Neural crest cell (in vitro differentiated cells): ENCODE measurements at places on chromosomes 4 and X. TPM values are rescaled to one million over a fixed set of nuclear protein-coding genes. Genes with fewer than 3 reads are reported as not detected.

The PI4K2B gene
- total RNA-seq, result 10.7 and 11.6 TPM in 2 replicates

The EXOSC9 gene
- 58.8 and 64.4 TPM in 2 replicates for total RNA-seq

The NDST3 gene
- 5.7 and 5.9 TPM in 2 replicates for total RNA-seq

The FAM53A gene
- total RNA-seq, result 3.6 and 4.3 TPM in 2 replicates

The RRH gene
- 0.16 TPM in 1 of 2 replicates, not detected in the other for total RNA-seq

DNA sequence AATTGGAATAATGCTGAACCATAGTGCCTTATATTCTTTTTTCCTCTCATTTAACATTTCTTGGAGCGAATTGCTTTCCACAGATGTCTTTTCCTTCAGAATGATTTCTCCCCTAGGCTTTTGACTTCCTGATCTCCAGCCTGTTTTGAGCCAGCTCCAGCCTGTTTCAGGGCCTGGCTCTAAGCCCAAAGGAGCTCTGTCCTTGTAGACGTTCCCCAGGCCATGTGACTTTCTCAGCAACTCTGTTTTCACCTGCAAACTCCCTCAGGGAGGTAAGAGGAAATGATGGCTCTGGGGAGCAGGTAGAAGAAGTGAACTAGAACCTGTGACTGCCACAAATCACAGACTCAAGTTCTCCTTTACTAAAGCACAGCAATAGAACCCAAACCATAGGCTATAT lies 89.1 kb downstream of the AKAP4 start:
- DNase-seq, result no peak
- H3K4me3 ChIP-seq, result no peak overlapping the region
- H3K27me3 ChIP-seq, result no peaks in the 10 kb centered on the region
- no peaks in the 10 kb centered on the region for H3K4me1 ChIP-seq
- no peak overlapping the region for H3K27ac ChIP-seq

DNA sequence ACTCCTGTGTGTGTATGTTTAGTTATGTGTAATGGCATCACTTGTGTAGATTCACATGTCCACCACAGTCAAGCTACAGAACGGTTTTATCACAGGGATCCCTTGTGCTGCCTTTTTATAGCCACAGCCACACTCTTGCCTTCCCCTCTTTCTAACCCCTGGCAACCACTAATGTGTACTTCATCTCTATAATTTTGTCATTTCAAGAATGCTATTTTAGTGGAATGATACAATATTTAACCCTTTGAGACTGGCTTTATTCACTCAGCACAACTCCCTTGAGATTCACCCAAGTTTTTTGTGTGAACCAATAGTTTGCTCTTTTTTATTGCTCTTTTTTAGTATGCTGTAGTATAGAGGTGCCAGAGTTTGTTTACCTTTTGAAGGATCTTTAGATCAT lies 112.1 kb downstream of the CDKL5 start:
- peaks cover 11% of the 10 kb centered on the region for H3K4me1 ChIP-seq
- H3K4me3 ChIP-seq, result no peak overlapping the region
- no peaks in the 10 kb centered on the region for H3K27me3 ChIP-seq
- no peak overlapping the region for H3K27ac ChIP-seq

GRCh38 chr4:125283707-125284279 lies 31.0 kb upstream of the FAT4 start:
- DNase-seq, result no peak
- no peaks in the 10 kb centered on the region for H3K27me3 ChIP-seq
- H3K36me3 ChIP-seq, result no peaks in the 10 kb centered on the region
- no peak overlapping the region for H3K4me3 ChIP-seq

- no peak overlapping the region for H3K27ac ChIP-seq
- H3K4me1 ChIP-seq, result peaks cover 4% of the 10 kb centered on the region
- DNase-seq, result no peak
- H3K4me3 ChIP-seq, result no peak overlapping the region
- H3K36me3 ChIP-seq, result no peaks in the 10 kb centered on the region
- no peaks in the 10 kb centered on the region for H3K27me3 ChIP-seq
Observed at GRCh38 chr4:140719022-140719421, 37.2 kb downstream of the TBC1D9 start.

DNA sequence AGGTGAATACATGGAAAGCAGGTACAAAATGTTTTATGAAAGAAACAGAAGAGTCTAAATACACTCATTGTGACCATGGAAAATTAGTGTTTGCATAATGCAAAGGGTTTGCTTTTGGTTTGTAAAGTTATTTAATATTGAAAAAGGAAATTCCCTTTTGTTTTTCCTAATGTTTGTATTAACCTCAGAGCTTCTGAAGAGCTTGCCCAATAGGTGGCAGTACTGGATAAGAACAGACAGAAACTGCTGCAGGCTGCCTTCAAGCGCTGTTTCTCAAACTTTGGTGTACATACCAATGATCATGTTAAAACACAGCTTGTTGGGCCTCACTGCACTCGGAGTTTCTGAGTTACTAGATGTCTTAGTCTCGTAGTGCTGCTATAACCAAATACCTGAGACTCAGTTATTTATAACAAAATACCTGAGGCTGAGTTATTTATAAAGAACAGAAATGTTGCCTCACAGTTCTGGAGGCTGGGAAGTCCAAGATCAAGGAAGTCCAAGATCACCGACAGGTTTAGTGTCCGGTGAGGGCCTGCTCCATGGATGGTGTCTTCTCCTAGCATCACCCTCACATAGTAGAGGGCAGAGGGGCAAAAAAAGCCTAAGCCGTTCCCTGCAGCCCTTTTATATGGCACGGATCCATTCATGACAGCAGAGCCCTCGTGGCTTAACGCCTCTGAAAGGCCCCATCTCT lies 54.2 kb downstream of the SUPT20HL2 start:
- no peak overlapping the region for H3K27ac ChIP-seq
- H3K36me3 ChIP-seq, result no peaks in the 10 kb centered on the region
- no peaks in the 10 kb centered on the region for H3K27me3 ChIP-seq
- peak; percentile 31 for DNase-seq
- H3K4me3 ChIP-seq, result no peak overlapping the region

DNA sequence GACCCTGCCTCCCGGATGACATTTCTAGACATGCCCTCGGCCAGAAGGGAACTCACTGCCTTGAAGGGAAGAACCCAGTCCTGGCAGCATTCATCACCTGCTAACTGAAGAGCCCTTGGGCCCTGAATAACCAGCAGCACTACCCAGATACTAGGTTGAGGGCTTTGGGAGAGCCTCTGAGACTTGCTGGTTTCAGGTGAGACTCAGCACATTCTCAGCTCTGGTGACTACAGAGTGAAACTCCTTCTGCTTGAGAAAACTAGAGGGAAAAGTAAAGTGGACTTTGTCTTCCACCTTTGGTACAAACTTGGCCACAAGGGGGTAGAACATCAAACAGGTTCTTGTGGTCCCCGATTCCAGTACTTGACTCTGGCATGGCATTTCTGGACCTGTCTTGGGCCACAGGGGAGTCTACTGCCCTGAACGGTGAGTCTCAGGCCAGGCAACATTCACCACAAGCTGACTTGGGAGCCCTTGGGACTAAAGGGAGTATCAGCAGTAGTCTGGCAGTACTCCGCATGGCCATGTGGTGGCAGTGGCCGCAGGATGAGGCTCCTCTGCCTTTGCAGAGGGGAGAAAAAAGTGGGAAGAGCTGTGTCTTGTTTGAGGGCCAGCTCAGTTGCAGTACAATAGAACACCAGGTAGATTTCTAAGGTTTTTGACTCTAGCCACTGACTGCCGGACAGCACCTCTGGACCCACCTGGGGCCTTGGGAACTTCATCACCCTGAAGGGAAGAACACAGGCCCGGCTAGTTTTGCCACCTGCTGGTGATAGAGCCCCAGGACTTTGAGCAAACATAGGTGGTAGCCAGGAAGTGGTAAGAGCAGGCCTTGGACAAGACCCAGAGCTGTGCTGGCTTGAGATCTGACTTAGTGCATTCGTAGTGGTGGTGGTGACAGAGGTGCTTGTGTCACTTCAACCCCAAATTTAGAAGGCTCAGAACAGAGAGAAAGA lies 414.8 kb downstream of the OPHN1 start:
- no peaks in the 10 kb centered on the region for H3K36me3 ChIP-seq
- no peak overlapping the region for H3K4me3 ChIP-seq
- H3K27ac ChIP-seq, result no peak overlapping the region
- peak; percentile 8 for DNase-seq
- no peaks in the 10 kb centered on the region for H3K27me3 ChIP-seq
- no peaks in the 10 kb centered on the region for H3K4me1 ChIP-seq

GRCh38 chr4:6235012-6235411 lies 34.6 kb upstream of the WFS1 start:
- no peak overlapping the region for H3K27ac ChIP-seq
- no peak for DNase-seq
- no peak overlapping the region for H3K4me3 ChIP-seq
- H3K27me3 ChIP-seq, result peaks cover 2% of the 10 kb centered on the region
- no peaks in the 10 kb centered on the region for H3K36me3 ChIP-seq
